ENCODE measurements at places on chromosomes 6 and 20.

DNA sequence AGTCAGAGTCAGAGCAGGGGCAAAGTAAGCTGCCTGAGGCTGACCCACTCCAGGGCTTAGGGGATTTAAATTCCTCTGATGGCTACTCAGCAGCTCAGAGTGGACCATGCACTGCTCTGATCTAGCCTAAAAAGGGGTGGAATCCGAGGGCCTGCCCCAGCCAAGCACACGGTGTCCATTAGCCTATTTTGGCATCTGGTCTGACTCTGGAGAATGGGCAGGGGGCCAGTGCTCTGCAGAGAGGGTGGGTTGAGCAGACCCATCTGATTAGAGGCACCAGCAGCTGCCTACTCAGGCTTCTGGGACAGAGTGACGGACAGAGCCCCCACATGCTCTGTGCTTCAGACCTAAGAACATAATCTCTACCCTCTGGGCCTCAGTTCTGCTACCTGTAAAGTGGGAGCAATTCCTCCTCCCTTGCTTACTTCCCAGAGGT, 25.9 kb upstream of the TGM2 start:
- DNase-seq = peak; percentile 22

GRCh38 chr6:4637691-4638433, 138.3 kb upstream of the CDYL start:
- no peak for DNase-seq

DNA sequence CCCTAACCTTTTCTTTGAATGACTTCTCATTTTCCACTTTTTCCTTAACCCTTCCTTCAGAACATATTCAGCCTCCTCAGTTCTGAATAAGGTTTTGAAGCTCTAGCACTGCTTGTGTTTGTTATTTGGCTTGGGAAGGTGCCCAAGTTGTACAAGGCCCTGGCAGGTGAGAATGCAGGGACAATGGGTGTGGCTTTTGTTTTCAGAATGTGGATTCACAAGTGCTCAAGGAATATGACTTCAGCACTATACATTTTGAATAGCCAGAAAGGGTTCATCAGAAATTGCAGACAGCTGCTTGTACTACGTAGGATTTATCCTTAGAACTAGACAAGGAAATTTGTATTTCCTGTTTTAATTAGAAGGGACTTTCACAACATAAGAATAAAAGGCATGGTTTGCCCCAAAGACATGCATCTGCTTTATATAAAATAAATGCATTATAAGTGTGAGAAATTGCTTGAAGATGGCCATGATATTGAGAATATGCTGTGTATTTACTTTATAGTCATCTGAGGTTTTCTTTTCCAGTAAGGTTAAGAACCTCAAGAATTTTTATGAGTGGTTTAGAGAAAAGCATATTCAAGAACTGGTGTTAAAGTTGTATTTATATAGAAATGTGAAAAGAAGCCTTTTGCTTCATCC, 29.3 kb upstream of the PRDM1 start:
- no peak for DNase-seq

DNA sequence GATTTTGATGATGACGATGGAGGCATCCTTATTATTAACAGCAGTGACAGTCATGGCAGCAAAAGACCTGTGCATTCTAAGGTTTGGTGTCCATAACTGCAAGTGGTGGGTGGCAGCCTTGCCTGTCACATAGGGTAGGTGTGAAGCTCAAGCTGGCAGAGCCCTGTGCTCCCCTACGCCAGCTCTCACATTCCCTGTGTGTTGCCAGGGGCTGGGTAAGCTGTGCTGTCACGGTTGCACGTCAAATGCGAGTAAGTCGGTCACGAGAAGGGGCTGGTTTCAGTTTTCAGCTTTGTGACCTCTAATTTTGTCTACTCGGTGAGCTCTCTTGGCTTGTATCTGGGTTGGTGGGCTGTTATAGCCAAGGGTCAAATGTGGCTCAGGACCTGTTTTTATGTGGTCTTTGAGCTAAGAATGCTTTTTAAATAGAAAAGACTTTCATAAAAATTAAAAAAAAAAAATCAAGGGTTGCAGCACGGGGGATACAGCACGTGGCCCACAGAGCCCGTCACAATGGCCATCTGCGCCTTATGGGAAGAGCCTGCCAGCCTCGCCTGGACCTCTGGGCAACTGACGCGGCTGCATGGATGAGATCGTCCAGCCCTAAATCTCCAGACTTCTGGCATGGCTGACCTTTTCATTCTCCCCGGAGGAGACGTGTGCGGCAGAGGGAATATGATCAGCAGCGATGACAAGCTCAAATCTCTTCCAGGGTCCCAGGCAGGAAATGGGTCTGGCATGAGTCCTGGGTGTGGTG, 148.5 kb downstream of the PHACTR3 start:
- no peak for DNase-seq

- DNase-seq = no peak
These were observed 37.2 kb downstream of the VTA1 start for GRCh38 chr6:142184307-142184706.

DNA sequence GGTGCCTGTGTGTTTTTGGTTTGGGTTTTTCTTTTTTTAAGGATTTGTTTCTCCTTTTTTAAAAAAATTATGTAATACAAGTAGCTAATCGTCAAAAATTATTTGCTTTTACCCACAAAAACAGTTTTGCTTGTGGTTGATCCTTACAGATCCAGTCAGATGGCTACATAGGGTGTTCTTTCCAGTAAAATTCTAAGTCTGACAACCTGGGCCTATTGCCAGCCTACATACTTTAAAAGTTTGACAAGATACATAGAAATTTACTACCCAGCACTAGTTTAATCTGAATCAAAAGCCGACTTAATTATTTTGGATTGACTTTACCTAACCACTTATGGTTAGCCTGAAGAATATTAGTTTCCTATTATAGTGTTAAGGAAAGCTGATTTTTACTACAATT, 2.1 kb upstream of the SOX4 start:
- DNase-seq = no peak

DNA sequence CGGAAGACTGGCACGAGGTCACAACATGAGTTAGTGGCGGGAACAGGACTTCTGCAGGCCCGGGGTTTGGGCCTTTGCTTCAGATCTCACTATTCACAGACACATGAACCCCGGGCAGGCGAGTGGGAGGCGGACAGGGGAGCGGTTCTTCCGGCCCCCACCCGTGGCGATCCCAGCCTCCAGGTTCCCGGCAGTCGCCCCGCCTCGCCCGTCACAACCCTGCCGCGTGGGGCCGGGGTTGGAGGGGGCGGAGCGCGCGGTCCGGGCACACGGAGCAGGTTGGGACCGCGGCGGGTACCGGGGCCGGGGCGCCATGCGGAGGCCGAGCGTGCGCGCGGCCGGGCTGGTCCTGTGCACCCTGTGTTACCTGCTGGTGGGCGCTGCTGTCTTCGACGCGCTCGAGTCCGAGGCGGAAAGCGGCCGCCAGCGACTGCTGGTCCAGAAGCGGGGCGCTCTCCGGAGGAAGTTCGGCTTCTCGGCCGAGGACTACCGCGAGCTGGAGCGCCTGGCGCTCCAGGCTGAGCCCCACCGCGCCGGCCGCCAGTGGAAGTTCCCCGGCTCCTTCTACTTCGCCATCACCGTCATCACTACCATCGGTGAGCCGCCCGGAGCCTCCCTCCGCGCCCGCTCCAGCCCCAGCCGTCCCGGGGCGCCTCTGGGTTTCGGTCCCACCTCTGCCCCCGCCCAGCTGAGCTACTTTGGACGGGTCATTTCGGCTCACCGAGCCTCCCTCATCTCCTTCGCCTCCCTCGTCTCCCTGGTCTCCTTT, at the start of gene KCNK15:
TSS of gene KCNK15 (plus strand) at position 268 of the 769 bp plus-strand sequence. CDS start at position 314, 46 bp downstream.
- DNase-seq = no peak

DNA sequence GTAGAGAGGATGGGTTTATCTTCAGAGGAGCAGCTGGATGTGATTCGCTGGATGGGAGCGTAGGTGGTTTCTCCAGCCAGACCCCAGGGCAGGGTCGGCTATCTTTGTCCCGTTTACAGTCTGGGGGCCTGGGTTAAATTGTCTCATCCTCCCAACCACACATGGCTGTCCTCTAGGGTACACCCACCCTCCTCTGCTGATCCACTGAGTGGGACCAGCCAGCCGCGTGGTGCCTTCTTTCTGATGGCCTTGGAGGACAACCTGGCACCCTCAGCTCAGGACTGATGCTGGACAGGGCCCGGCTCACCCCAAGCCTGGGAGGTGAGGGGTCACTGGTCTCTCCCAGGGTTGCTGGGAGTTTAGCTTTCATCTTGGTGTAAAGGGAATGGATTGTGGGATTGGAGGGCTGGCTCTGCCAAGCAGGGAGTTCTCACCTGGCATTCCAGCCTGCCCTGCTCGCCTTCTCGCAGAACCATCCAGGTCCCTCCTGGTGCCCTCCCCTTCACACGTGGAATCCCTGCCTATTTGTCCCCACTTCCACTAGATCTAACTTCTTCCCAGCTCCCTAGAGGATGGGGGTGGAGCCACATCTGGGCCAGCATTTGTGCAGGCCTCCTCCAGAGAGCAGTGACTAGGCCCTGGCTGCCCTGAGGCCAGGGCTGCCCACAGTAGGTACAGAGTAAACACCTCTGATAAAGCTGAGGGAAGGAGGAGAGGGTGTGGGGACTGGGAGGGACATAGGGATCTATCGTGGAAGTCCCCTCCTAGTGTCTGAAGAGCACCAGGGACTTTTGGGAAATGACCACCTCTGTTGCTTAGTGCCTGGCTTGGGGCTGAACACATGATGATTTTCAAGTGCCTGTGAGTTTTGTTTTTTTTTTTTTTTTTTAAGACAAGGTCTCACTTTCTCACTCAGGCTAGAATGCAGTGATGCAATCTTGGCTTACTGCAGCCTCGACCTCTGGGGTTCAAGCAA, 1.6 kb downstream of the ITPR3 start:
- no peak for DNase-seq

DNA sequence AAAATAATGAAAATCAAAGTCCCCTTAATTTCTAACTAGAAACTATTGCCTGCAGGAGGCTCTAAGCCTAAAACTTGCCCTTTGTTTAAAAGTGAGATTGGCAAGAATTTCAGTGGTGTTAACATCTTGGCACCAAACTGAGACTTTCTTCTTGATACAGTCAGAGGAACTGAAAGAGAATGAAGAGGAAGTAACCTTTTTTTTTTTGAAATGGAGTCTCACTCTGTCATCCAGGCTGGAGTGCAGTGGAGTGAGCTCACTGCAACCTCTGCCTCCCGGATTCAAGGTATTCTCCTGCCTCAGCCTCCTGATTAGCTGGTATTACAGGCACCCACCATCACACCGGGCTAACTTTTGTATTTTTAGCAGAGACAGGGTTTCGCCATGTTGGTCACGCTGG, 3.6 kb downstream of the DOP1A start:
- no peak for DNase-seq

DNA sequence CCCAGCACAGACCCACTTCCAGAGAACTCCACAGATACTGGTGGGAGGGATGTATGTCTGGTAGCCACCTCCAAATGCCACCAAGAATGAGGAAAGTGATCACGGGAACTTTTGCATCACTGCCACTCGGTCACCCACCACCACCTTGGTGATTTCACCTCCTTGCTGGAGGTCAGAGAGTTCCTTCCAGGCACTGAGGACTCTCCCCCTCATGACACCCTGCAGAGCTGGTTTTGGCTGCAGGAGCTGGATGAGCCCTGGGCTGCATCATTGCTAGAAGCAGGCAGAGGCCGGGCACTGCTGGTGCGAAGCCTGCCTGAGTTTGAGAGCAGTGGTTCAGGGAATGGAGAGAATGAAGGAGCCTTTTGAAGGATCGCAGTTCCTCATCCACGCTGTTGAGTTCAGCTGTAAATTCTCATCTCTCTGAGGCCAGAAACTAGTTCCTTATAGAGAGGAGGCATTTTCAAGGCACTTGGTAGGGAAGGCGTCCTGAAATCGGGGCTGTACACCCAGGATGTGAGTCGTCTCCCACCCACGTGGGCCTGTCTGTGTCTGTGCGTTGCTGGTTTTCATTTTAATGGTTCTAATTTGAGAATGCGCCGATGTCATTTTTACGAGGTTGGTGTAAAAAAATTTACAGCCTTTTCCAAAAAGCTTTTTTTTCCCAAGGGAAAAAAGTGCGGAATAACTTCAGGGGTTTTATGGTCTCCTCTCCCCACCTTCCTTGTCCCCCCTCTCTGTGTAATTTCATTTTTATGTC, 25.0 kb downstream of the FOXP4 start:
- no peak for DNase-seq

DNA sequence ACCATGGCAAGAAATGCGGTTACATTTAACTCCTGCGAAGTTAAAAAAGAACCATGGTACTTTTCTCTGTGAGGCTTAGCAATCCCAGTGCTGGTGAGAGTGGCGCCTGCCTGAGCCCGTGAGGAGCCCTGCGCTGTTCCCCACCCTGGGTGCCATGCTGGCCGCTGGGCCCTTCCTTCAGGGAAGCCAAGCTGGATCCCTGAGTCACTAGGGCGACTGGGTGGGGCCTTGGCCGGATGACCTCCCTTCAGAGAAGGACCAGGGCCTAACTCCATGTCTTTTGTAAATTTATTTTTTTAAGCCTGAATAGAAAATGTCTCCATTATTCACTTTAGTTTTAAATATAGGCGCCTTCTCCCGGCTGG, 209.1 kb downstream of the ERMARD start:
- DNase-seq = no peak

DNA sequence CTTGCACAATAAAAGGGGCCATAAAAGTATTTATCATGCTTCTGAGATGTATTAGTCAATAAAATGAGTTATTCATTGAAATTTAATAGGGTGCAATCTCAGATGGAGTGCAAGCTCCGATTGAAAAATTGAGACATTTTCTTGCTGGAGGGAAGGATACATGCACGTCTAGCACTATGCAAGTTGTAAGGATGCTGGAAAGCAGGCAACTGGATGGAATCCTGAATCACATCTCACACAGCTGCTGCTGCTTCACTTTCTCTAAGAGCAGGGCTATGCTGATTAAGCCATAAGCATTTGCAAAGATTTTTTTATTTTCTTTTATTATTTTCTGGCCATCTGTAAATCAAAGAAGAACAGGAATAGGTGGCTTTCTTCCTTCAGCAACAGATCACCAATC, 308.8 kb upstream of the EPHA7 start:
- DNase-seq = no peak

GRCh38 chr20:62409931-62410745, 3.1 kb upstream of the CABLES2 start:
- no peak for DNase-seq

GRCh38 chr6:129691043-129691640, 18.8 kb downstream of the ARHGAP18 start:
- no peak for DNase-seq

DNA sequence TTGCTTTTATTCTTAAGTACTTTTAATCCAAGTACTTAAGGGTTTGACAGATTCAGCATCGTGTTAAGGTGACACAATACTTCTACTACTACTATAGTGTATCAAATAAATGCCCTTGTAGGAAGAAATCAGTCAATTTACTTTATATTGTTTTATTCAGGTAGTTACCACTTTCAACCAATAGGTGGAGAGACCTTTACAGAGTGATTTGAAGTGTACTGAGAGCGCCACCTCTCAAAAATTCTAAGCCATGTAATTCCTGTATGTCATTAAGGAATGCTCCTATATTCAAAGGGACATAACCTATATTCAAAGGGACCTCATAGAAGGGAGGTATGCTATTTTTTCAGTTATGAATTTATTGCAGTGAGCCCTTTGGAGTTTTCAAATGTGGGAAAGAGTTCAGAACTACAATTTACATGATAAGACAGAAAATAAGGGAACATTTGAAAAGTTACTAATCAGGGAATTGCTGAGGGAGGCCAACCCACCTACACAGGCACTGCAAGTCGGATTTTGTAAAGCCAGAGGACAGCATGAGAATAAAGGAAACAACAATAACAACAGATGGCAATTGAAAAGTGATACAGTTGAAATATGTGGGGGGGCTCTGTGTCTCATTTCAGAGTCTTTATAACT, 955.6 kb downstream of the TBC1D32 start:
- peak; percentile 29 for DNase-seq

- no peak for DNase-seq
These were observed 44.2 kb downstream of the MOXD1 start for GRCh38 chr6:132357120-132357519.

GRCh38 chr6:2162079-2162445, 83.3 kb downstream of the GMDS start:
- DNase-seq = no peak

- no peak for DNase-seq
These were observed 16.3 kb upstream of the VEGFA start for GRCh38 chr6:43753570-43754183.
